ENCODE measurements at places on chromosomes 1 and 21.

DNA sequence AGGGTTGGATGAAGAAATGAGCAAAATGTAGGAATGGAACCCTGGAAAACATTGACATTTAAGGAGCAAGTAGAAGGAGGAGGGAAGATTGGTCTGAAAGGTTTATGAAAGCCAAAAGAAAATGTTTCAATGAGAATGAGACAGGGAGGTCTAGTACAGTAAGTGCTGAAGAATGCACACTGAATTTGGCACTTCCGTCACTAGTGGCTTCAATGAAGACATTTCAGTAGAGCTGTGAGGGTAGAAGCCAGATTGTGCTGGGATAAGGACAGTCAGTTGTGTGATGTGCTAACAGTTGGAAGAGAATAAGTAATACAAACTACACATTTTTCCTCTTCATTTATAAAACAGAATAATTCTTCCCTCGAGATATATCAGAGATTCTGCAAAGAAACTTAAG lies 17.1 kb downstream of the THEM4 start:
- no peak for DNase-seq

DNA sequence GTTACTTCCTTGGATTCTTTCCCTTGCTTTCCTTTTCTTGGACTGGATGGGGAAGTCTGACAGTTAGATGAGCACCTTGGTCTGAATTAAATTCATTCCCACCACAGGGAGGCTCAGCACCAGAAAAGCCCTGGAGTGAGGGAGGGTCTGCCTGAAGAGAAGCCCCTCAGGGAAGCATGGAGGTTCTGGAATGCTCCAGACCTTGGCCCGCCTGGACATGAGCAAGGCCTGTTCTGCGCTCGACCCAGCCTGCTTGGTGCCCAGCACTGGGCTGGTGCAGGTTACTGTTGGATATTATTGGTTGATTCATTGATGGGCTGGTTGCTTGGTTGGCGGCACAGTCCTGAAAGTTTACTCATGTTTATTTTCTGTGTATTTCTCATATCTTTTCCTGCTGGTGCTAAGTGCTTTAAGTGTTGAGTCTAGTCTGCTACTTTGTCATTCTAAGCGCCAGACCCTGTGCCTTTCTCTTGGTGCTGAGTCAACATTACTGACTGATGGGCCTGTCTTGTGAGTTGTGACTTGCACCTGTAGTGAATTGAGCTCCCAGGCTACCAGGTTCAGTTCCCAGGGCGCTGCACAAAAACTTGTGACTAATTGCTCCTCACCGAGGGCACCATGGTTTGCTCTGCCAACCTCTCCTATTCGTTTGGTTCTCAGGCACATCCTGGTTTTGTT lies 538.5 kb downstream of the KIF26B start:
- DNase-seq, result no peak

DNA sequence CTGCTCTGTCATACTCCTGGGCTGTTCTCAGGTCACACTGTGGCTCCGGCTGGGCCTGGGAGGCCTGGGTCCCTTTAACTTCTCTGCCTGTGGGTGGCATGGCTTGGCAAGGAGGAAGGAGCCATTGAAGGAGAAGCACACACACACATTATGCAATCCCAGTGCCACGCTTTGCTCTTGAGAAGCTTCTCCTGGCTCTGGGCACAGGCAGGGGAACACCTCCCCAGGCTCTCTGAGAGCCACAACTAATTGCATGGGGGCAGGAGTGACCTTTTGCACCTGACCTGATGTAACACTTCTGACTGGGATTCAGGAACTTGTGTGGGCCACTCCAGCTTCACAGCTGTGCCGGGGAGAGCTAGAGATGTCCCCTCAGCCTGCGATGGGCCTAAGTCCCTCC lies 23.1 kb downstream of the LGR6 start:
- DNase-seq, result no peak

DNA sequence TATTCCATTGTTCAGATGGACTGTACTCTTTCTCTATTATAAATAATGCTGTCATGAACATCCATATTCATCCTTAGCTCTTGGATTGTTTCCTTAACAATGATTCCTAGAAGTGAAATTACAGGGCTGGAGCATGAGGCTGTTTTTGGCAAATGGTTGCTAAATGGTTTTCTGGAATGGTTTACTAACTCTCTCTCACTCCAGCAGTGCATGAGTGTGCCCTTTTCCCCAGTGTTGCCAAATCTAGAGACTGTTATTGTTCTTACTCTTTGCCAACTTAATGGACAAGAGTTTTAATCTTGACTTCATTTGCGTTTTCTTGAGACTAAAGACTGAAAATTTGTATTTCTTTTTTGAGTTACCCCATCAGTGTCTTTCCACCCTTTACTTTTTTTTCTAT lies 113.0 kb downstream of the PAPPA2 start:
- DNase-seq, result no peak

DNA sequence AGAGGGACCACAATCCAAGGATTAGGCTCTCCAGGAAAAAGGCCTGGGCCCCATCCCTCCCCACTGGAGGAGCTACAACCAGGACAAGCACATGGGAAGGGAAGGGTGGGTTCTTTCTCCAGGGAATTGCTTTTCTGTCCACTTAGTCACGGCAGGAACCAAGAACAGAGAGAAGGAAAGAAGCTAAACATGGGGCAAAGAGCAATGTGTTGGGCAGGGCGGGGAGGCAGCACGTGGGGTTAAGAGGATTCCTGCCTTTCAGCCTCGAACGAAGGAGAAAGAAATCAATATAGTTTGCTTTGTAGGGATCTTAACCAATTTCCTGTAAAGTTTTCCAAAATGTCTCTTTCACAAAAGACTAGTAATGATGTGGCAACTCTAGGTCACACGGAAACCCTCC lies 21.7 kb downstream of the ERI3 start:
- no peak for DNase-seq

GRCh38 chr21:33760641-33761440 lies 118.5 kb downstream of the ITSN1 start:
- no peak for DNase-seq

- no peak for DNase-seq
These were observed 111.9 kb upstream of the SLC44A3 start for GRCh38 chr1:94708299-94708685.

GRCh38 chr1:232211149-232211548 lies 418.8 kb downstream of the SIPA1L2 start:
- DNase-seq, result no peak

DNA sequence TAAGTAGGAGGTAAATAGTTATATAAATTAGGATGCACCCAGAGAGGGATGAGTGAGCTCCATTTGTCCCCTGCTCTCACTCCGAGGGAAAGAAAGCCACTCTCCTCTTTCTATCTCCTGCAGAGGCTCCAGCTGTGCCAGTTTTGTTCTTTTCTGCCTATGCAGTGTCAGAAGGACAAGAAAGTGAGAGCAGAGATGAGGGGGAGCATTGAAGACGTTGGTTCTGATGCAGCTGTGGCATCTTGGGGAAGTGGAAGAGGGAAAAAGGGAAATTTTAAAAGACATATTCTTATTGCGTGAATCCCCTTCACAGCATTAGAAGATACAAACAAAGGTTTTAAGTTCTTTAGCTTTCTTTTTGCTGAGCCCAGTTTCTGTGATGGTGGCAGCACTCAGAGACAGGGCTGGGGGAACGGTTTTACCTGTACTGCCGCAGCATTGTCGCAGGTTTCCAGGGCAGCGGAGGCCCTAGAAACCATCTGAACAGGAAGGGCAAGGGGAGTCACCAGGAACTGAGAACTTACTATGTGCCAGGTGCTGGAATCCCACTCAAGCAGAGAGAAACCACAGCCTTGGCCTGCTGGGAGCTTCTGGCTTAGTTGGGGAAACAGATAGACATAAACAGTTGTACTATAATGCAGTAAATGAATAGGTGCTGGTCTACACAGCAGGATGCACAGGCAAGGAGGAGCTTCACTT lies 44.9 kb upstream of the USP24 start:
- no peak for DNase-seq

DNA sequence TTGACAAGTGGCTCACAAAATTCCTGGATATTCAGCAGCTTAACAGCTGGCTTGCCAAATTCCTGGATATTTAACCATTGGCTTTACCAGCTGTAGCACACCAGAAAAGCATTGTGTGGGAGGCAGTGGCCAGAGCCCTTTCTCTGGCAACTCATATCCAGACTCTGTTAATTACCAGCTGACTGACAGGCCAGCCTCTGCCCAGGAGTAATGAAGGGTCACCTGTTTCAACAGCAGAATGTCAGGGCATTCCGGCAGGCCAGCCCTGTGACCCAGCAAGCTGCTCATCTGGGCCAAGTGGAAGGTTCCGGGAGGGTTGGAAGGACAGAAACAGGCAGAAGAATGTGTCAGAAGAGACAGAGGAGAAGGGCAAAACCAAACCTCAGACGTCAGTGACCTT lies 35.2 kb upstream of the KIRREL1 start:
- no peak for DNase-seq

- DNase-seq, result peak; percentile 57
These were observed 459 bp downstream of the SERBP1 start for GRCh38 chr1:67429528-67430357.

DNA sequence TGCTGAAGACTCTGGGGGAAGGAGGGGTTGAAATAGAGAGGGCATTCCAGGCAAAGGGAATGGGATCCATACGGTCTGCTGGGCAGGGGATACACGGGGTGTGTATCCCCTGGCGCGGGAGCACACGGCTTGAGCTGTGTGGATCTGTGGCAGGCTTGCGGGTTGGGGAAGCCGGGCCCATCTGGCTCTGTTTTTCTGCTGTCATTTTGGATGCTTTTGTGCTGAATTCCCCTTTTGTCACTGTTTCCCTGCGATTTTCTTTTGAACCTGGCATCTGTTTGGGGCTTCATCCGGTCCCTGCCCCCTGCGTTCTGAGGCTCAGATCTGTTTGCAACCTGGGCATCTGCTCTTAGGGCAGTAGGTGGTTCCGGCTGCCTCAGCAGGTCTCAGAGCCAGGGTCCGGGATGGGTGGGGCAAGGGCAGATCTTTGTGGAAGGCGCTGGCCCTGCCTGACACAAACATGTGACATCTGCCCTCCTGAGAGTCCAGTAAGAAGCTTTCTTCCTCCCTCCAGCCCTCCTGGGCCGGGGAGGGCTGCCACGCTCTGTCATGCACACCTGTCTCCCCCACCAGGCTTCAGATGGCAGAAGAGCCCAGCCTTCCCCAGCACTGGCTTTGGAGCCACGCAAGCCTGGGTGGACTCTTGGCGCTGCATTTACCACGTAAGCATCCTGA lies 84.0 kb downstream of the IGSF21 start:
- no peak for DNase-seq

- no peak for DNase-seq
These were observed 3.0 kb downstream of the RAB25 start for GRCh38 chr1:156063997-156064285.

- DNase-seq, result peak; percentile 47
These were observed 738 bp upstream of the KCNA2 start for GRCh38 chr1:110606657-110607535.

- DNase-seq, result no peak
These were observed 19.4 kb downstream of the RHBG start for GRCh38 chr1:156388174-156389137.

DNA sequence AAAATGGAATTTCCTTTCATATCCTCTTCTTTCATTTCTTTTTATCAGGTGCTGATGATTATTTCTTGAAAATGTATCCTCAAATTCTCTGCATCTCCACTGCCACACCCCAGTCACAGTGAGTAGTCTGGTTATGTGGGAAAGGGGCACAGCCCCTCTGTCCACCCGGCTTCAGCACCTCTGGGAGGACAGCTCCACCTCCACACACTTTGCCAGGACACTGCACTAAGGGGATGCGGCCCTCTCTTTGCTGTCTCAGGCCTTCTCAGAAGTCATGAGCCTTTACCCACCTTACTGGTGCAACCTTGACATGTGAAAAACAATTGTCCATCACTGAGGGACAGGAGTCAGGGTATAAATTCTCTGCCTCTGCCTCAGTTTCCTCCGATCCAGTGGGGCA lies 433.1 kb downstream of the PCP4 start:
- DNase-seq, result no peak

- no peak for DNase-seq
These were observed 23.9 kb downstream of the SLC2A1 start for GRCh38 chr1:42934541-42935312.

GRCh38 chr1:14111121-14111520 lies 411.1 kb downstream of the PRDM2 start:
- DNase-seq, result no peak

DNA sequence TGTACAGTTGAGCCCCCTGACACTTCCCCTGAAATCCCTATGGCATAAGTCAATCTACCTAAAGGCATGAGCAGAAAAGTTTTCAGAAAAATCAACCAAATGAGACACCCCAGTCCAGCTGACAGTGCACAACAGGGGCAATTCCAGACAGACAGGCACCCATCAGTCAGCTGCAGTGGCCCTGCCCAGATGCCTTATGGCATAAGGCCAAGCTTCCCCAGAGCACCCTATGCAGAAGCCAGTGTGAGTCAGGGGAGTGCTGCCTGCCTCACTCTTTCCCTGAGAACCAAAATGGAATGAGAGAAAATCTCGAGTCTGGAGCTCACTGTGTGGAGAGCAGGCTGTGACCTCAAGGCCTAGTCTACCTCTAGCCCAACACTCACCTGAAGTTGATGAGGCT lies 38.1 kb downstream of the MRAP start:
- DNase-seq, result no peak

GRCh38 chr1:157484573-157484972 lies 67.7 kb downstream of the FCRL5 start:
- no peak for DNase-seq

- no peak for DNase-seq
These were observed 9.5 kb downstream of the ATP1B1 start for GRCh38 chr1:169115891-169116585.

- DNase-seq, result no peak
These were observed 17.7 kb upstream of the PROX1 start for GRCh38 chr1:213969958-213970555.

DNA sequence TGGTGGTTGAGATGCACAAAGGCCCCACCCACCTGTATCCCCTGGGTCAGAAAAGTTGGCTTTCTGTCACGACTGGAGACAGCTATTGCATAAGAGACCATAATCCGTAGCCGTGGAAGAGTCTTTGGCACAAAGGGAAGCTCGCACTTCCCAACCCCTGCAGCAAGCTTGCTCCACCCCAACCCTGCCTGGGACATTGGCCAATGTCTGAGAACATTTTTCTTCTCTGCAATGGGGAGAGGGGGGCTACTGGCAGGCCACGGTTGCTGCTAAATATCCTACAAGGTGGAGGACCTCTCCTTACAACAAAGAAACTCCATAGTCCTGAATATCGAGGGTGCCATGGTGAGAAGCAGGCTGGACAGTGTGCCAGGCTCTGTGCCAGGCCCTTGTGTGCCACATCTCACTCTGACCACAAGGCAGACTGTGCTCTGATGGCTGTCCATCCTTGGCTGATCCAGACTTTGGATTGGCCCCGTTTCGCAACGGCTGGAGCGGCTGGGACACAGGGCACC lies 104.1 kb downstream of the CSMD2 start:
- no peak for DNase-seq

- no peak for DNase-seq
These were observed 16.9 kb downstream of the IBA57 start for GRCh38 chr1:228182296-228183030.
